ENCODE measurements at places on chromosomes 16 and 17.

DNA sequence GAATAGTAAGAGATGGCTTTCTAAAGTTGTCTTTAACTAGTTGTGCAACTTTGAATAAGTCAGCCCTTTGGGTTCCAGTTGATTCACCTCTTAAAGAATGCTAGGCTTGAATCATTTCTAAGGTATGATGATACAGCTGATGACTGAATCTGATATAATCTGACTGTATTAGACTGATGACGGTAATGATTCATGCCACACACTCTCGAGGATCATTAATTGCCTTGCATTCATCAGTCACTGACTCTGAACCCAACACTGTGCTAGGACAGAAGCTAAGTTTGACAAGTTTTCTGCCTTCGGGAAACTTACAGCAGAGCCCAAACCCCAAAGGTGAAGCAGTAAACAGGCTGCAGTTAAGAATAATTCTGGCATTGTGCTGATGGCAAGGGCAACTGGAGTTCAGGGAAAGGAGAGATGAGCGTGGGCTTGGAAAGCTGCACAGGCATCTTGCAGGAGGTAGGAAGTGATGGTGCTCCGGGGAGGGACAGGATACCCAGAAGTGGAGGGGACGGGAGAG lies 25.8 kb downstream of the ASIC2 start:
- no peak for DNase-seq

DNA sequence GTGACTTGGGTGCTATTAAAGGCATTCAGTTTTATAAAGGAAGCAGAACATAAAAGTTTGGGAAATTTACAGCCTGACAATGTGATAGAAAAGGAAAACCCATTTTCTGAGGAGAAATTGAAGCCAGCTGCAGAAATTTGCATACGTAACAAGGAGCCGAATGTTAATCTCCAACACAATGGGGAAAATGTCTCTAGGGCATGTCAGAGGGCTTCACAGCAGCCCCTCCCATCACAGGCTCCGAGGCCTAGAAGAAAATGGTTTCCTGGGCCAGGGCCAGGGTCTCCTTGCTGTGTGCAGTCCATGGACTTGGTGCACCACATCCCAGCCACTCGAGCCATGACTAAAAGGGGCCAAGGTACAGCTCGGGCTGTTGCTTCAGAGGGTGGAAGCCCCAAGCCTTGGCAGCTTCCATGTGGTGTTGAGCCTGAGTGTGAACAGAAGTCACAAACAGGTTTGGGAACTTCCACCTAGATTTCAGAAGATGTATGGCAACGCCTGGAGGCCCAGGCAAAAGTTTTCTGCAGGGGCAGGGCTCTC lies 23.9 kb upstream of the TOM1L1 start:
- no peak for DNase-seq

- DNase-seq, result no peak
Observed at GRCh38 chr17:42178817-42179216, 2.1 kb downstream of the KCNH4 start.

DNA sequence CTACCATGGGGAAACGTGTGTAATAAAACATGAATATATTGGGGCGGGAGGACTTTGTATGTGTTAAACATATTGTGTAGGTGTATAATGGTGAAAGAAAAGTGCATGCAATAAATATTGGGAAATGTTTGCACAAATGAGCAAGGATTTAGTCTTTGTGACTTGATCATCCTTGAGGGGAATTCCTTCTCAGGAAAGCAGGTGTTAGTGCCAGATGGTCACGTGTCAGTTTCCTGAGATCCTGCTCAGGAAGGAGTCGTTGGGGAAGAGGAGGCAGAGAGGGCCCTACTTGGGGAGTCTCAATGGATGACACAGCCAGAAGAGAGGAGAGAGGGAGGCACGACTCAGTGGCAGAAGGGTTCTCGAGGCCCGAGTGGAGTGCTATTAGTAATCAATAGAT lies 53.2 kb downstream of the MSI2 start:
- no peak for DNase-seq

- peak; percentile 43 for DNase-seq
Observed at GRCh38 chr16:21626659-21627277, 25.6 kb downstream of the IGSF6 start.

DNA sequence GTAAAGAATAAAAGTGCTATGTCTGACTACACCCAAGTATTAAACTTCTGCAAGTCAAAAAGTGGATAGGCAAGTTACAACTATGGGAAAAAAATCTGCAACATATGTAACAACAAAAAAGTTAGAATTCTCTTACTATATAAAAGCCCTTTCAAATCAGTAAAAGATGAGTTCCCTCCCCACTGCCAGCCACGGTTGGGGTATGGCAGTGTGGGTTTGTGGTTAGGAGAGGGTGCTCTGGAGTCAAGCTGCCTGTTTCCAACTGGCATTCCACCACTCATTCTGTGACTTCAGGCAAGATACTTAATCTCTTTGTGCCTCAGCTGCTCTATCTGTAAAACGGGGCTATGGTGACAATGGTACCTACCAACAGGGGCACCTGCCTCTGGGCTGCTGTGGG lies 26.6 kb upstream of the MFSD6L start:
- no peak for DNase-seq

- no peak for DNase-seq
Observed at GRCh38 chr17:50589095-50589705, 28.7 kb downstream of the CACNA1G start.

- DNase-seq, result no peak
Observed at GRCh38 chr17:58667934-58668597, 23.8 kb downstream of the TEX14 start.

- DNase-seq, result no peak
Observed at GRCh38 chr17:14581186-14581830, 280.4 kb downstream of the HS3ST3B1 start.

DNA sequence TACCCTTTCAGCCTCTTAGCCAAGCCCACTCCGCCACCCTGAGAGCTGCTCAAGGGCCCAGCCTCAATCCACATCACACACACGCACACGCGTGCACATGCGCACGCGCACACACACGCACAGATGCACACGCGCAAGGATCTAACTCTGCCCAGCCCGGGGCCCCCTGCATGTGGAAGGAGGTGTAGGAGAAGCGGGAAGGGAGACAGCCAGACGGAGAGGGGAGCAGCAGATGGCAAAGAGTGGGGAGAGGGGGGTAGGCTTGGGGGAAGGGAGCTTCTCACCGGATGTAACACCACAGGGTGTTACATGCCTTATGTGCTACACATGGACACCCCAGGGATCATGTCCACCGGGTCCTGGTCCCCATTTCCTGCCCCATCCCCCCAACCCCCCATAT lies 15.3 kb downstream of the DLG4 start:
- DNase-seq, result no peak

DNA sequence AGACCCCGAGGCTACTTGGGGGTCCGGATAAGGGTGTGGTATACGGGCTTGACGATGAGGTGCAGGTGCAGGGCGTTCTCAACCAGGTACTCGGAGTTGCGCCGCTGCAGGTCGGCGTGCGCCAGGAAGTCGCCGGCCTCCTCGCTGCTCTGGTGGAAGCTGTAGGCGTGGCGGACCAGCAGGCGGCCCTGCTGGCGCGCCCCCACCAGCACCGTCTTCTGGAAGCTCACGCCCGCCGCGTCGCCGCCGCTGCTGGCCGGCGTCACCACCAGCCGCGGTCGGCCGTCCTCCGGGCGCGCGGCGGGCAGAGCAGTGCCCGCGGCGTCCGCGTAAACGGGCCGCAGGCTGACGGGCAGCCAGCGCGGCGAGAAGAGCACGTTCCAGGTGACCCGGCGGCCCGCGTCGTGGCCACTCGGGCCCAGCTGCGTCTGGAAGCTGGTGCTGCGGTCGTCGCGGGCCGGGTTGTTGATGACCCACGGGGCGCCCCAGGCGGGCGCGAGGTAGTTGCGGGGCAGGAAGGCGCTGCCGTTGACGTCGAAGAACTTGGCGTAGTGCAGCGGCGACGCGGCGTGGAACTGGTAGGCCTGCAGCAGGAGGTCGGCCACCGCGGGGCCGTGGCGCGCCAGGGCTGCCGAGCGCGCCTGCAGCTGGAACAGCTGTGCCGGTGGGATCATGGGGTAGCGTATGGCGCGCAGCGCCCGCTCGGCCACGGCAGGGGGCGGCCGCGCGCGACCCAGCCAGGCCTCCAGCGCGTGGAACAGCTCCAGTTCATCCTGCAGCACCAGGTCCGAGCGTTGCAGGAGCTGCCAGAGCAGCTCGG lies 4.8 kb downstream of the BTBD17 start:
- no peak for DNase-seq

DNA sequence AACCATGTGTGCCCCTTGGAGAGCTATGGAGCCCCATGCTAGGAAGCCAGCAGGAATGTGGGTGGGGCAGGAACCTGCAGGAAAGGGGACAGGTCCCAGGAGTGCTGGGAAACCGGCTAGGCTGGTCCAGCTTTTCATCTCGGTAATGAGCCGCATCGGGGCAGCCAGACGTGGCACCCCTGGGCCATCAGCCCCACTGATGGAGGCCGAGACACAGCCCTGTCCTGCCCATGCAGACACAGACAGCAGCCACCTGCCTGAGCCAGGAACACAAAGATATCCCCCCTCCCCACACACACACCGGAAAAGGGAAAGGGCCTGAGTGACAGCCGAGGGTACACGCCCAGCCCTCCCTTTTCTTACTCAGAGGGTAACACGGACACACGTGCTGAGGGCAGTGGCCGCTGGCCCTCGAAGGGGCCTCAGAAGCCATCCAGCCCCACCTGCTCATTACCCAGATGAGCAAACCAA lies 18.1 kb downstream of the PPL start:
- DNase-seq, result no peak

GRCh38 chr16:75667503-75667902 lies 9.3 kb downstream of the CPHXL2 start:
- no peak for DNase-seq

DNA sequence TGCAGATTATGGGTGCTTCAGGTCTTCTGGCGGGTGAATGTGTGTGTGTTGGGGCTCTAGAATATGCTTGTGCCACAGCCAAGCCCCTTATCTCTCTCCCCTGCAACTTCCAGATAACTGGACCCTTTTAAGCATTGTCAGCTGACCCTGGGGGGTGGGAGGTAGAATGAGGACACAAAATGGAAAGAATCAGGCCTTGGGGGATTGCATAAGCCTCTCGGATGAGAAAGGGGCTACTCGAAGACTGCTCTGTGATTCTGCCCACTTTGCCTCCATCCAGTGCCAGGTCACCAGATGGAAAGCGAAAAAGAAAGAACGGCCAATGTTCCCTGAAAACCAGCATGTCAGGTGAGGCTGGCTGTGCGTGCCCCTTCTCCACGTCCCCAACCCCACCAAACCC lies 13.8 kb downstream of the THRA start:
- no peak for DNase-seq

DNA sequence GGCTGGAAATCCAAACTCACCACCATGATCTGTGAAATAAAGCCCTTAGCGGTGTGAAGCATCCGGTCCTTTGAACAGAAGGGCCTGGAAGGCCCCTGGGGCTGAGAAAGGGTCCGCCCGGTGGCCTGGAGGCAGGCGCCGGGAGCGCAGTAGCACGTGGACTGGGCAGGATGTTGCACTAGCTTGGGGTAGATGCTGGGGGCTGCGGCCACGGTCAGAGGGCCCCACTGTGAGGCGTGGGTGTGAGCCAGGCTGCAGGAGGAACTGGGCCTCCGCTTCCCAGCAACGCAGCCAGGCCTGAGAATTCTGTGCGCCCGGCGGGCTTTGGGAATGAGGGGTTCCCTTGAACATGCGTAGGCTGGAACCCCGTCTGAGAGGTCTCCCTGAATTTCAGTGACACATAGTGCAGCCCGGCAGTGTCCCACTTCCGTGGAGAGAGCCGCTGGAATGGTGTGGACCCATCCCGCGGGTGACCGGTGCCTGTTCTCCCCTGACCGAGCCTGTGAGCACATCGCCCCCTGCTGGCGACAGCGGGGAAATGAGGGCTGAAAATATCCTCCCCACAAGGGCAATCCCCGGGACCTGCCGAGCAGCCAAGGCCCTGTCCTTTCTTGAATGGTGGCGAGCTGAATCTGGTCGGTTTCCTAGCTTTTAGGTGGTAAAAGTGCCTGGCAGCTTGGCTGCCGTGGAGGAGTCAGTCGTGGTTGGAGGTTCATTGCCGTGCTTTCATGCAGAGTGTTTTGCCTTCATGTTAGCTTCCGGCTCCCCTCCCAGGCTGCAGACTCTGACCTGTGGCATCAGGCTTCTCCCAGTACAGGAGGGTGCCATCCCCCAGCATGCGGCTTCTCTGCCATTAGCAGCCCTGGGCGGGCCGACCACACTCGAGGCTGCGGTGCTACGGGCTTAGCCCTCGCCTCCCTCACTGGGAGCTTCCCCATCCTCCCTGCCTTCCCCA lies 43.8 kb downstream of the DNAJA2 start:
- DNase-seq, result no peak

DNA sequence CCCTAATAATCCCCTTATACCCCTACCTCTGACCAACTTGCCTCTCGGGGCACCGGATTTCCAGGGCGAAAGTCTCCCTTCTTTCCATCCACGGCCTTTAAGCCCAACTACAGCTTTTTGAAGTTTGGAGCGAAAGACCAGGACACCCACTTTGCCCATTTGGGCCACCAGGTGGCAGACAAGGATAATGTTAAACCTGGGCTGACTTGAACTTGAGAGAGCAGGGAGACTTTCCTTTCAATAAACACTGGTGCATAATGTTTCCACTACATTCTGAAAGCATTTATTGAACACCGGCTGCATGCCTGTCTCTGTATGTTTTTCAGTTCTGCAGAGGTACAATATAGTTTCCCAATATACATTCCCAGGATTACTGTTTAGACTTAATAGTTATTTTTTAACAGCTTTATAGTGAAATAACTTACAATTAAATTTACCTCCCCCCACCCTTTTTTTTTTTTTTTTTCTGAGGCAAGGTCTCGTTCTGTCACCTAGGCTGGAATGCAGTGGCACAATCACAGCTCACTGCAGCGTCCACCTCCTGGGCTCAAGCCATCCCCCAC lies 6.9 kb upstream of the CES3 start:
- DNase-seq, result peak; percentile 73

GRCh38 chr17:2905269-2905668 lies 109.0 kb downstream of the RAP1GAP2 start:
- DNase-seq, result no peak

DNA sequence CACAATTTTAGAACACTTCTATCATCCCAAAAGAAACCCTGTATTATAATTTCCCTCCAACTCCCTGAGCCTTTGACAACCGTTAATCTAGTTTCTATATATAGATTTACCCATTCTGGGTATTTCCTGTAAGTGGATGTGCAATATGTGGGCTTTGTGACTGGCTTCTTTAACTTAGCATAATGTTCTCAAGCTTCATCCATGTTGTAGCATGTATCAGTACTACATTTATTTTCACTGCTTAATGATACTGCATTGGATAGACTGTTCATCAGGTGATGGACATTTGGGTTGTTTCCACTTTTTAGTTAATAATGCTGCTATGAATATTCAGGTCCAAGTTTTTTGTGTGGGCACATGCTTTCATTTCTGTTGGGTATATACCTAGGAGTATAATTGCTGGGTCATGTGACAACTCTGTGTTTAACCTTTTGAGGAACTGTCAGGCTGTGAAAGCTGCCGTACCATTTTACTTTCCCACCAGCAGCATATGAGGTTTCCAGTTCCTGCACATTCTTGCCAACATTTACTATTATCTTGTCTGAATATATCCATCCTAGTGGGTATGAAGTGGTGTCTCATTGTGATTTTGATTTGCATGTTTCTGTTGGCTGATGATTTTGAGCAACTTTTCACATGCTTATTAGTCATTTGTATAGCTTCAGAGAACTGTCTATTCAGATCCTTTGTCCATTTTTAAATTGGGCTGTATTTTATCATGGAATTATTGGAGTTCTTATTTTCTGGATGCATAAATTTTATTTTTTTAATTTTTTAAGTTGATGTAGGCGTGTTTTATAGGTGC lies 16.4 kb downstream of the REXO5 start:
- DNase-seq, result no peak

- no peak for DNase-seq
Observed at GRCh38 chr17:71114911-71115668, 945.8 kb downstream of the KCNJ2 start.

All from left hindlimb (tissue), 1 donor.